Iris pigment epithelial cell (primary cell): ENCODE measurements at places on chromosomes 6 and 20.

- DNase-seq, result peak; percentile 36
These were observed 63.3 kb upstream of the CARMIL1 start for GRCh38 chr6:25215881-25216280.

DNA sequence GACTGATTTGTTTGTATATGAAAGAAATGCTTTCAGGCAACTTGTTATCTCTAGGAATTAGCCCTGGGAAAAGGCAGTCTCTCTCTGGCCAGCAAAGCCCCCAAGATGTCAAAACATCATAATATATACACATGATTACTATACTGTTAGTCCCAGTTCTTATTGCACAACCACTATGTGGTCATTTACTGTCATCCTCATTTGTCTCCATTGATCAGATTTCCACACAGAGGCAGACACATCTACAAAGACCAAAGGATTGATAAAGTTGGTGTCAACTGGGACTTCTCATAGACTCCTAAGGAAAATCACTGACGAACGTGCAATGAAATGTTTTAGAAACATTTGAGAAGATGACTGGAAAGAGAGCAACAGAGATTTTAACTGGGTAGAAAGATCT is 71.9 kb upstream of the POPDC3 start:
- no peak for DNase-seq

DNA sequence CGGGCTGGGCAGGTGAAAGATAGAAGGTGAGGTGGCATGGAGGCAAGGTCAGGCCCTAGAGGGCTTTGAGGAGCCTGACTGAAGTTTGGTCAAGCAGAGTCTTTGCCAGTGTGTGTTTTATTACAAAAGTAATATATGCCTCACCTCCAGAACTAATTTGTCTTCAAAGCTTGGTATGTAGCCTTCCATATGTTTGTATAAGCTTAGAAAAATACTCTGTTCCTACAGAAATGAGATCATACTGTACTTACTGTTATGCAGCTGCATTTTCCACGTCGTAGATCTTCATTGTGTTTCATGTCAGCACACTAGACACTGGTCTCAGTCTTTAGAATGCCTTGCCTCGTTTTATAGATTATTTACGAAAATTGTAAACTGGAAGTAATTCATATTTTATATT is 61.8 kb downstream of the ANKS1A start:
- no peak for DNase-seq

DNA sequence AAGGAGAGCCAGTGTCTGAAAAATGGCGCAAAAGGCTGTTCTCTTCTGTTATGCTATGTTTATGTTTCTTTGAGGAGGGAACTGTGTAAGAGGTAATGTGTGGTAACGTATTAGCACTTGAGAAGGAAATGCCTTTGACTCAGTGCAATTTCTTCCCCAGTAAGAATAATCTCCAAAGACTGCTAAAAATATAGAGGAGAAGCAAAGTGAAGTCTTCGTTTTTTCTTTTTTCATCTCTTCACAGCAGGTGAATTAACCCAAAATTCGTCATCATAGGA is 47.1 kb upstream of the IFNGR1 start:
- DNase-seq, result peak; percentile 87

- peak; percentile 89 for DNase-seq
These were observed 122.1 kb downstream of the TIAM2 start for GRCh38 chr6:155117256-155117655.

- no peak for DNase-seq
These were observed 12.7 kb downstream of the PANK2 start for GRCh38 chr20:3901706-3902440.

DNA sequence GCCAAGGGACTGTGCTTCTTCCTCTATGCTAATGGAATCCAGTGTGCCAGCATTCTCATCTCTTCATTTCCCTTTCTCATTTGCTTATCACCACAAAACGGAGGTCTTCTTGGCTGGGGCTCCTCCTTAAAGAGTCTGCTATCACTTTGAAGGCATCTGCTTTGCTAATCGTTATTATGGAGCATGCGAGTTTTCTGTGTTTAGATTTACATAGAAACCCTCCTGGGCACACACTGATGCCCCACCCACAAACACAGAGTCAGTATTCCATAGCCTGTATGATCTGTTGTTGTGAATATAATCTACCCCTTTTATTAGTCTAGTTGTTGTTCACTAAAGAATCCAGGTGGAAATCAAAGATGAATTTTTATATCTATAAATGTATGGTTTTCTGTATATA is 83.4 kb upstream of the XRN2 start:
- DNase-seq, result no peak

DNA sequence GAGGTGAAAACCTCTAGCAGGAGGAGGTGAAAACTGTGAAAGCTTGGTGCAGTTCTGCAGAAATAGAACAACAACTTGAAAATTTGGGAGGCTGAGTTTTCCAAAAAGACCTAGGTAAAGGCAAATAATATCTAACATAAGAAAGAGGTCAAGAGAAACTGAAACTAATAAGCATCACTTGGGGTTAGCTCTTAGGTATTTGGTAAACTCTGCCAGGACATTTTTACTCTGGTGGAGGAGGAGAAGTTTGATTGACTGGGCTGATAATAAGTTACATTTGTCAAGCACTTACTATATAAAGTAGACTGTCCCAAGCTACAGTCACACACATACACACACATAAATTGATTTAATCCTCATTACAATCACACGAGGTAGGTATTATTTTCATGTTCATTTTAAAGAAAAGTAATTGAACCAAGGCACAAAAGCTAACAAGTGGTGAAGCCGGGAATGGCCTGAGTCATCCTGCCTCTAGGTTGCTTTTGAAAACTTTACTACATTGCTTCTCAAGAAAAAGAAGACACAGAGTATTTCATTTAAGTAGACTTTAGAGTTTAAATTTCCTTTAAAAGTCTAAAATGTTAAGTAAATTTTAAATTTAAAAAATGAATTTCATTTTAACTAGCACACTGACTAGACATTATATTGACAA is 275.5 kb downstream of the PTPRK start:
- peak; percentile 58 for DNase-seq

- DNase-seq, result no peak
These were observed 28.5 kb upstream of the GFOD1 start for GRCh38 chr6:13515912-13516311.

GRCh38 chr20:55353206-55353605 is 652.1 kb downstream of the CBLN4 start:
- DNase-seq, result no peak

DNA sequence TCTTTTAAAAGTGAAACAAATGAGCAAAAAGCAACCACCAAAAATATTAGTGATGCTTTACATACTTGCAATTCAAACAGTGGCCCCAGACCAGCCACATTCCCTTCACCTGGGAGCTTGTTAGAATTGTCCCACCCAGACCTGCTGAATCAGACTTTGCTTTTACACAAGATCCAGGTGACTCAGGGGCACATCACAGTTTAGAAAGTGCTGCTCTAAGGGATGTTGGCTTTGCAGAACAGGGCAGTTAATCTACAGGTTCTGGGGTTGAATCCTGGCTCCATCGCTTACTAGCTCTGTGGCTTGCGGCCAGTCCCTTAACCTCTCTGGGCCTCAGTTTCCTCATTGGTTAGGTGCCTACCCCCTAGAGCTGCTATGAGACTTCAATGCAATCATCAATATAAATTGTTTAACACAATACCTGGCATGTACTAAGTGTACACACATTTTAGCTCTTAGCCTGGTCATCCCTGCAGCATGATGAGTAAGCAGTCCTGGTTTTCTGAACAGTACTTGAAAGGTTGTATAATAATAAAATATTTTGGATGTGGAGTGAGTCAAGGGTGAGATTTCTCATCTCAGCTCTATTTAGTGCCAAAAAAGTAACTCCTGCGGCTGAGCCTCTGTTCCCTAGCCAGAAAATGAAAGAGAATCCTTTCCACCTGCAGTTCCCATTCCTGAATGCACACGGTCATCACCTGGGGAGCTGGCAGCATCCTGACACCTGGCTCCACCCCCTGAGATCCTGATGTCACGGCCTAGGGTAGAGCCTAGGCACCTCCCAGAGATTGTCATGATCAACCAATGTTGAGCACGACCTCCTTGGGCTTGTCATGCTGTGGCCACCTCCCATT is 162.7 kb downstream of the ANKRD60 start:
- DNase-seq, result no peak

DNA sequence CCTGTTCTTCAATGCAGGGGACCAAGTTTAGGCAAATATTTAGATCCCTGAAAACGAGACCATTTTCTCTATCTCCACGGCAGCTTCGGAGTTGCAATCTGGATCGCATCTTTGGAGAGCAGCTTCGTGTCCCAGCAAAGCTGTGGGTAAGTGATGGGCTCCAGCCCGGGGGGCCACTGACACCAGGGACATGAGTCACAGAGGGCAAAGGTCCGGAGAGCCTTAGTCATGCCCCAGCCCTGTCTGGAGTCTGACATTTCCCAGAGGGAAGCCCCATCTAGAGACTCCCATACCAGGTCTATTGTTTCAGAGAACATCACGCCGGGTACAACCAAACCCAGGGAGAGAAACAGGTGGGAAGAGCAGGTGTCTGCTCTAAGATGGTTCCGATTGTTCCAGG is 95.9 kb downstream of the NFATC2 start:
- DNase-seq, result peak; percentile 75

DNA sequence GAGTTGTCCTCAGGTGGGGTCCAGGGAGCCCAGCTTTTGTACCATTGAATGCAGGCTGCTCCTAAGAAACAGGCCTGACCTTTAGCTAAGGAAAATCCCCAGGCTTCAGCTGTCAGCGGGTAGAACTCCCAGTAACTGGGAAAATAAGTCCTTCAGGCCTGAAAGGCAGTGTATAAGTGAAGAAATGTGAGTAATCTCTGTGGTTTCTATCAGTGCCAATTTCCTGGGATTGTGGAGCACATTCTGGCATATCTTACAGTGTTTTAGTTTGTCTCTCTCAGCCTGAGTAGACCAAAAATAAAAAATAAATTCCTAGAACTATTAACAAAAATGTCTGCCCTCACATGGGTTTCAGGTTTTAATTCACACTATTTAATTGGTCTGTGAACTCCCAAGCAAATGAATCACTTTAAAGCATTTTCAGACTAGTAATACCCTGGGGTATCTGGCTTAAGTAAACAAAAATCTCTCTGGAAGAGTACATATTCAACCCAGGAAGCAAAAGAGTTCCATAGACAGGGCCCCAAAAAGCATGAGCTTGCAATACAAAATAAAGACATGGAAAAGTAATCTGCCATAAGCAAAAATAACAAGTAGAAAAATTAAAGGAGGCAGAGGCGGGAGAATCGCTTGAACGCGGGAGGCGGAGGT is 566.2 kb upstream of the NOX3 start:
- peak; percentile 39 for DNase-seq

DNA sequence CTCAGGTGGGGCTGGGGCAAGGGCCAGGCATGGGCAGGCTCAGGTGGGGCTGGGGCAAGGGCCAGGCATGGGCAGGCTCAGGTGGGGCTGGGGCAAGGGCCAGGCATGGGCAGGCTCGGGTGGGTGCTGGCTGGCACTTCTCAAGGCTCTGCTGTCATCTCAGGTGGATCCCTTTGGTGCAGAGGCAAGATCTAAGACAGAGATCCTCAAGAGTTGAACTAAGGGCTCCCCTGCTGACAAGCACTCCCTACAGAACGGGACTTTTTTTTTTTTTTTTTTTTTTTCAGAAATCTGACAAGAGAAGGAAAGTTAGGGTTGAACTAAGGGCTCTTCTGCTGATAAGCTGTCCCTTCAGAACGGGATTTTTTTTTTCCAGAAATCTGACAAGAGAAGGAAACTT is 24.9 kb downstream of the MMP24OS start:
- no peak for DNase-seq

DNA sequence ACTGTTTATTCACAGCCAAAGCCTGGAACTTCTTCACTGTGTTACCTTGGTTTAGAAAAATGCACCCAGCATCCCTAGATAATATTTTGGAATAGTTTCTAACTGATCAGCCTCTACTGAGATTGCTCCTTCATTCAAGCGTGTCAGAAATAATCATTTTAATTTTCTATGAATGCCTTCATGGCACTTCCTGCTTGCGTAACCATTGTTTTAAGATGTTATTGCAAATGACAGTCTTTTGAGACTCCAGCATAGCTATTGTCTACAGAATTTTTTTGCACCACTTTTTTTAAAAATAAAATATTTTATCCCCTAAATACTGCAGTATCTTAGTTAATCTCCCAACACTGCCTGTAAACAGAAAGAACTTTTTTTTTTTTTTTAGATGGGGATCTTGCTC is 213.1 kb downstream of the PHACTR1 start:
- no peak for DNase-seq

DNA sequence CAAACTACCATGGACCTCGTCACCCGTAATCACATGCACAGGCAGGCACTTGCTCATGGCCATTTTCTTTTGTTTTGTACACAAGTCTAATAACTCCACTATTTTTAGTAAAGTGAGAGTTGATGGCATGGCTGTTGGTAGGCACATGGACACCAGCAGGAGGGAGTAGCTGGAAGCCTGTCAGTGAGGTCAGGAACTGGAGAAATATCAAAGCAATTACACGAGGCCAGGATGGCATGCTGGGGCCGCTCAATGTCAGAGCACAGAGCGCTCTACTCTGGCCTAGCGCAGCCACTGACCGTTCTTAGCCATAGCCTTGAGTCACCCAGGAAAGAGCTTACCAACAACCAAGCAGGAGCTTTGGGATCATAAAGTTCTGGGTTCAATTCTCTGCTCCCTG is 36.1 kb upstream of the GTSF1L start:
- no peak for DNase-seq

DNA sequence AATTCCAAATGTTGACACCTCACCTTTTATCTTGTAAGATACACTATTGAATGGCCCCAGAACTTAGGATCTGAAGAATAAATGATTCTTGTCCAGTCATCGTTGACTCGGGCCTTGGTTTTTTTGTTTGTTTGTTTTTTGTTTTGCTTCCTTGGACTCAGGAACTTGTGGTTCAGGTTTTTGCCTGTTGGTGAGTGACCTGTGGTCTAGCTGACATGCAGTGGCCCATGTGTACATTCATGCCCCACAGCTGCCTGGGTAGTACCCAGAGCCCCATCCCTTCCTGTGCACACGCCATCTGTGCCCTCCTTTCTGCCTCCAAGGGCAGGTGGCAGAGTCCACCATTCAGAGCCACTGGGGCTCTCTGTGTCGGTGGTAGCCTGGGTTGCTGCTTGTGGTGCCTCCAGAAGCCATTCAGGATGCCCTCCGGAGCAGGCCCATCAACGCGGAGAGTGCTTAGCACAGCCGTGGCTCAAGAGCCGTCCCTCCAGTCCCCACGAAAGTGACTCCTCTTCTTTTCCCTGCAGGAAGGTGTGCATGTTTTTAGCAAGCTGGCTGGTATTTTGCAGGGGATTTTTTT is 85.9 kb downstream of the SYNJ2 start:
- DNase-seq, result no peak
